CD4-positive, alpha-beta T cell treated with Interleukin-15 for 1 hour (primary cell): ENCODE measurements at places on chromosomes 12 and 14.
A peak's percentile ranks its signal among the peaks of the same experiment; 100 is the strongest.

DNA sequence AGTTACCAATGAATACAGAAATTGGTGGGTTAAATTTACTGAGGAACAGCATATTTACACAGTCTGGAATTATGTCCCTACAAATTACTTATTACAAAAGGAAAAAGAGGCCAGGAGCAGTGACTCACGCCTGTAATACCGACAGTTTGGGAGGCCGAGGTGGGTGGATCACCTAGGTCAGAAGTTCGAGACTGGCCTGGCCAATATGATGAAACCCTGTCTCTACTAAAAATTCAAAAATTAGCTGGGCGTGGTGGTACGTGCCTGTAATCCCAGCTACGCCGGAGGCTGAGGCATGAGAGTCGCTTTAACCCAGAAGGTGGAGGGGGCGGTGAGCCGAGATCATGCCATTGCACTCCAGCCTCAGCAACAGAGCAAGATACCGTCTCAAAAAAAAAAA is 52.6 kb downstream of the HECTD1 start:
- DNase-seq, result no peak

GRCh38 chr12:112939761-112940381 is 1.6 kb downstream of the OAS3 start:
- DNase-seq, result no peak

DNA sequence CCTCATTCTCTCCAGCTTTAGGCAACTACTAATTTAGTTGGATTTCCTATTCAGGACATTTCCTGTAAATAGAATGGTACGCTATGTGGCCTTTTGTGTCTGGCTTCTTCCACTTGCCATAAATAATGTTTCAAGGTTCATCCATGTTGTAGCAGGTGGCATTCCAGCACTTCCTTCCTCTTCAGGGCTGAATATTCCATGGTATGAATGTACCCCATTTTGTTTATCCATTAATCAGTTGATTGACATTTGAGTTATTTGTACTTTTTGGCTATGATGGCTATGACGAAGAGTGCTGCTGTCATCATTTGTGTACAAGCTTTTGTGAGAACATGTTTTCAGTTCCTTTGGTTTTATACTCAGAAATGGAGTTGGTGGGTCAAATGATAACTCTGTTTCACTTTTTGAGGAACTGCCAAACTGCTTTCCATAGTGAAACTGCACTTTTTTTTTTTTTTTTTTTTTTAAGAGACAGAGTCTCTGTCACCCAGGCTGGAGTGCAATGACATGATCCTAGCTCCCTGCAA is 6.5 kb upstream of the CDK2AP1 start:
- DNase-seq, result no peak

DNA sequence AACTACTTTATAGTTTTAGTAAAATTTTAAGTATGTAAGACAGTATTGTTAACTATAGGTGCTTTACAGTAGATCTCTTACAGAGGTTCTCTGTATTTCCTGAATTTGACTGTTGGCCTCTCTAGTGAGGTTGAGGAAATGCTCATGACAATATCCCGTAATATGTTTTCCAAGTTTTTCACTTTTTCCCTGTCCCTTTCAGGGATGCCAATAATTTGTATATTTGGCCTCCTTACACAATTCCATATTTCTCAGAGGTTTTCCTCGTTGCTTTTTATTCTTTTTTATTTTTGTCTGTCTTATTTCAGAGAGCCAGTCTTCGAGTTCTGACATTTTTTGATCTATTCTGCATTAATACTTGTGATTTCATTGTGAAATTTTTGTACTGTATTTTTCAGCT is 233.7 kb upstream of the PDE3A start:
- no peak for DNase-seq

GRCh38 chr12:66426696-66427095 is 124.4 kb downstream of the HELB start:
- DNase-seq, result no peak

DNA sequence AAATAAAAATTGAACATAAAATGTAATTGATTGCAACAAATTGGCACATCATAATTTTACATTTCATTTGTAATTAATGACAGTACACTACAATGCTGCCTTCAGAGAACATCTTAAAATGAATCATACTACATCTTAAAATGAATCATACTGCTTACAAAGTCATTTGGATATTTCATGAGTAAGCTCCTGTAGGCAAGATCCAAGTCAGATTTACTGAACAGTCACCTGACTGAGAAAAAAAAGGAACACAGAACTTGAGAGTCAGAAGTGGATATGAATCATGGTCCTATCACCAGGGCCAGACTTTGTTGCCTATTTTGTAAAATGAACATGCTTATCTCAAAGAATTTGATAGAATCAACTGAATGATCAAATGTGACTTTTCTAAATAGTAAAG is 32.7 kb upstream of the FBLN5 start:
- no peak for DNase-seq

DNA sequence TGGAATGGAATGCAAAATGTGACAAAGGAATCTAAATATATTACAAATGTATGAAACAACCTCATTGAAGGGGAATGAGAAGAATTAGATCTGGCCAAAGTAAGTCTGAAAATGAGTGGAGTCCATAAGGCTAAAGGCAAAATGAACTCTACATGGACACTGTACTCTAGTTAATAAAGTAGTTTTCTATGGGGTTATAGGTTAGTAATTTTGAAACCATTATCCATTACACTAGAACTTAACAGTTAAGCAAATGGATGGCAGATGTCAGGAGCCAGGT is 222.1 kb downstream of the NUAK1 start:
- no peak for DNase-seq

GRCh38 chr12:30515351-30515750 is 180.3 kb downstream of the IPO8 start:
- no peak for DNase-seq

DNA sequence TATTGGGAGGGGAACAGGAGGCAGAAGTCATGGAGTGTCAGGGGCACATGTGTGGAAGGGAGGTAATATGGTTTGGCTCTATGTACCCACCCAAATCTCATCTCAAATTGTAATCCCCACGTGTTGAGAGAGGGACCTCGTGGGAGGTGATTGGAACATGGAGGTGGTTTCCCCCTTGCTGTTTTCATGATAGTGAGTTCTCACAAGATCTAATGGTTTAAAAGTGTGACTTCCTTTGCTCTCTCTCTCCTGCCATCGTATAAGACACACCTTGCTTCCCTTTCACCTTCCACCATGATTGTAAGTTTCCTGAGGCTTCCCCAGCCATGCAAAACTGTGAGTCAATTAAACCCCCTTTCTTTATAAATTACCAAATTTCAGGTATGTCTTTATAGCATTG is 41.6 kb upstream of the CDK17 start:
- no peak for DNase-seq

DNA sequence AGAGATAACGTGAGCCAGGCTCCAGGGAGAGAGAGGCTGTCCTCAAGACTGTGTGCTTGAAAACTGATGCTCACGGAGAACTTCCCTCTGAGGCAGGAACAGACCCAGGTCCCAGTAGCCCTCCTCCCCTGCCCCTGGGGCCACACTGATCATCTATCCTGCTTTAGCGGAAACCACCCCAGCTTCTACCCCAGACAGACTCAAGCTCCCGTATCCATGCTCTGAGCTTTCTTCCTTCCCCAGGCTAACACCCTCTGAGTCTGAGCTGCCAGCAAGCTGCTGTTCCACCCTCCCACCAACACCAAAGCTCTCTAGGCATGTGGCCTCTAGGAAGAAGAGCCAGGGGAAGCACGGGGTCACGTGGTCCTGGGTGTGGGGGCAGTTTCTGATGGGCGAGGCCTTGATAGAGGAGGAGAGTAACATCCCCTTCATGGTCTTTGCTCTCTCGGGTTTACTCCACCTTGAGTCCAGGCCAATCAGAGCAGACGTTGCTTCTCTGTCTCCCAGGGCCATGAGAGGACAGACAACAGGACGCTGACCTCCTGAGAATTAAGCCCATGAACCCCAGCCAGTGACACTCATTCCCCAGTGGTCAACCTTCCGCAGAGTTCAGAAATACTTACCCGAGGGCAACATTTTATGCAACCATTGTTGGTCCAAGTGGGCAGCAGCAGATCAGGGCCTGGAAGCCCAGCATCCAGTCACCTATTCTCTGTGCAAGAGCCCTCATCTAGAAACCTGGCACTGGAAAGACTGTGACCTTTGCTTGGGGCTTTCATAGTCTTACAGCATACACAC is 1.4 kb downstream of the PCK2 start:
- DNase-seq, result peak; percentile 58
